KBM-7 (cell line): ENCODE measurements at places on chromosomes 12 and 14.

DNA sequence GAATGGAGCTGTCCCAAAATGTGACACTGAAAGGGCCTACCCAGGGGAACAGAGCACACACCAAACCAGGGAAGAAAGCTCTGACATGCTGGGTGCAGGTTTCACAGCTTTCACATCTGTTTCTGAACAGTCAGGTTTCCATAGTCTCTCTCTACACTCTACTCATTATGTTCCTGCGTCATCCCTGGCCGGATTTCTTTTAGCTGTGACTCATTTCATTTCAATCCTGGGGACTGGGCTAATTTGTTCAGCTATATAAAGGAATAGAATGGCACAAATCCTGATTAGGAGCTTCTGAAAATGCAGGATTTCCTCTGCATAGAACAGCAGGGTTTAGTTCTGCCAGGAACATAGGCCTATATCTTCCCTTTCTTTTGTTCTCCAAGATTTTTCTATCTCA lies 649.8 kb downstream of the RPS29 start:
- no peak for DNase-seq

DNA sequence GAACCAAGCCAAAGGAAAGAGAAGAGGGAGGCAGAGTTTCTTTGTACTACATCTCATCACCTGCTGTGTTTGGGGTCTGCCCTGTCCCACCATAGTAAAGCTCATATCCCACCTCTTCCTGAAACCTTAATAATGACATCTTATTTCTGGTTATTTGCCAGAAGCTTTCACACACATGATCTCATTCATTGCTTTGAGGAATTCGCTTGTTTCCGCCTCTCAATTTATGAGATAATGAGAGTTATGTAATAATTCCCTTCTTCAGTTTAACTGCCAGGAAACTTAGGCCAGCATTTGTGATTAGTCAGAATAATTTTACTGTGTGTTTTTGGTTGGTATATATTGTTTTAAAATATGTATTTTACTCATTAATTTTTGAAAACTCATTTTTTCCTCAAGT lies 205.2 kb downstream of the CACNA1C start:
- DNase-seq: no peak

DNA sequence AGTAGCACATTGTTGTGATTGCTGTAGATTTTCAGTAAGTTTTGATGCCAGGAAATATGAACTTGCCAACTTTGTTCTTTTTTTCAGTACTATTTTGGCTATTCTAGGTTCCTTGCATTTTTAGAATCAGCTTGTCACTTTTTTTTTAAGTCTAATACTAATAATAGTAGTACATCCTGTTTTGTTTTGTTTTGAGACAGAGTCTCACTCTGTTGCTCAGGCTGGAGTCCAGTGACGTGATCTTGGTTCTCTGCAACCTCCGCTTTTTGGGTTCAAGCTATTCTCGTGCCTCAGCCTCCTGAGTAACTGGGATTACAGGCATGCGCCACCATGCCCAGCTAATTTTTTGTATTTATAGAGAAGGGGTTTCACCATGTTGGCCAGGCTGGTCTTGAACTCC lies 16.5 kb downstream of the PWP1 start:
- no peak for DNase-seq

- no peak for DNase-seq
Measured at GRCh38 chr14:87966816-87967215, 26.2 kb downstream of the GALC start.

DNA sequence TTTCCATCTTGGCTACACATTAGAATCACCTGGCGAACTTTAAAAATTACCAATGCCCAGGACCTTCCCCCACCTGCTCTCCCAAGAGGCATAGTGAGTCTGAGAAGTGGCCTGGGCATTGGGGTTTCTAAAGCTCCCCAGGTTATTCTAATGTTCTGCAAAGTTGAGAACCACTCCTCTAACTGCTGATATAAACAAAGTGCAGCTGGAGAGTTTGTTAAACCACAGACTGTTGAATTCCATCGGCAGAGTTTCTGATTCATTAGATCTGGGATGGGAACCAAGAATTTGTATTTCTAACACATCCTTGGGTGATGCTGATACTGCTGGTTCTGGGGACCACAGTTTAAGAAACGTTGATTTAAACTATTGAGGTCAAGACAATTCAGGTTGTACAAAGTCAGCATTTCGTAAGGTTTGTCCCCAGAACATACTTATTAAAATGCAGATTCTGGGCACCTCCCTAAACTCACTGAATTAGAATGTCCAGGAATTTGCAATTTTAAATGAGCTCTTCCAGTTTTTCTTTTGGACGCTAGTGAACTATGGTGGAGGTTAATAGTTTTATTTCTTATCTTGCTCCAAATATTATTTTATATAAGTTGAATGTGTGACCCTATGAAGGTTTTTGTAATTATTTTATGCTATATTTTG lies 309.1 kb downstream of the NRXN3 start:
- DNase-seq: no peak

DNA sequence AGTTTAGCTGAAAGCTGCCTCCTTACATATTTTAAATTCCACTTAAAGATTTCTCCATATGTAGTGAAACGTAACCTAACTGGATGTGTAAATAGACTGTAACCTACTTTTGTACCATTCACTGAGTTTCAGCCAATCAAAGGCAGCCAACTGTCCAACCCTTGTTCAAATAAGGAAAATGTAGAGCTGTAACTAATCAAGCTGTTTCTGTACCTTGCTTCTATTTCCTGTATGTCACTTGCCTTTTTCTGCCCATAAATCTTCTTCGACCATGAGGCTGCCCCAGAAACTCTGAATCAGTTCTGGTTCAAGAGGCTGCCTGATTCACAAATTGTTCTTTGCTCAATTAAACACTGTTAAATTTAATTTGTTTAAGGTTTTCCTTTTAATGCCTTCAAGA lies 6.3 kb downstream of the SLC7A8 start:
- DNase-seq: no peak

GRCh38 chr12:78802593-78802992 lies 62.0 kb upstream of the SYT1 start:
- DNase-seq: no peak

DNA sequence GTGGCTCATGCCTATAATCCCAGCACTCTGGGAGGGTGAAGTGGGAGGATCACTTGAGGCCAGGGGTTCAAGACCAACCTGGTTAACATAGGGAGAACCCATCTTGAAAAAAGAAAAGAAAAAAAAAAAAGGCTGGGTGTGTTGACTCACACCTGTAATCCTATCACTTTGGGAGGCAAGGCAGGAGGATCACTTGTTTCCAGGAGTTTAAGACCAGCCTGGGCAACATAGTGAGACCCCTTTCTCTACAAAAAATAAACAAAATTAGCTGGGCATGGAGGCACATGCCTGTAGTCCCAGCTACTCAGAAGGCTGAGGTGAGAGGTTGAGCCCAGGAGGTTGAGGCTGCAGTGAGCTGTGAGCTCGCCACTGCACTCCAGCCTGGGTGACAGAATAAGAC lies 23.0 kb upstream of the LRP1-AS start:
- DNase-seq: no peak

DNA sequence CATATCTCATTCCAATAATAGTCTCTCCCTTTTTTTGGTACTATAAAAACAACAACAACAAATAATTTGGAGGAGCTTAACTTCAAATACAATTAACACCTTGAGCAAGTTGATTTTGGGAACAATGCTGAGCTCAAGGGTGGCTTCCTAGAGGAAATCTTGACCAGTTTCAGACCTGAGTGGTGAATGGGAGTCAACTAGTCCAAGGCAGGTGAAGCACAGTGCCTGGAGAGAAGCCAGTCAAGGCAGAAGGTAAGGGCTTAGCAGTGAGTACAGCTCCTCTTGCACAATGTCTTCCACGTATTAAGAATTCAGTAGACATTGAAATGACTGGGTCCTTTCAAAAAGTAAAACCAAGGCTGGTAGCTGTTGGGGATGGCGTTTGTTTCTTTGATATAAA lies 444.8 kb downstream of the ATP23 start:
- no peak for DNase-seq

GRCh38 chr12:93091886-93092648 lies 163.0 kb upstream of the EEA1 start:
- DNase-seq: no peak

- no peak for DNase-seq
Measured at GRCh38 chr12:128969480-128970055, 116.3 kb downstream of the GLT1D1 start.

- DNase-seq: no peak
Measured at GRCh38 chr12:112985642-112986290, 7.4 kb downstream of the OAS2 start.

- peak; percentile 32 for DNase-seq
Measured at GRCh38 chr12:25959071-25959961, 834 bp downstream of the RASSF8 start.

DNA sequence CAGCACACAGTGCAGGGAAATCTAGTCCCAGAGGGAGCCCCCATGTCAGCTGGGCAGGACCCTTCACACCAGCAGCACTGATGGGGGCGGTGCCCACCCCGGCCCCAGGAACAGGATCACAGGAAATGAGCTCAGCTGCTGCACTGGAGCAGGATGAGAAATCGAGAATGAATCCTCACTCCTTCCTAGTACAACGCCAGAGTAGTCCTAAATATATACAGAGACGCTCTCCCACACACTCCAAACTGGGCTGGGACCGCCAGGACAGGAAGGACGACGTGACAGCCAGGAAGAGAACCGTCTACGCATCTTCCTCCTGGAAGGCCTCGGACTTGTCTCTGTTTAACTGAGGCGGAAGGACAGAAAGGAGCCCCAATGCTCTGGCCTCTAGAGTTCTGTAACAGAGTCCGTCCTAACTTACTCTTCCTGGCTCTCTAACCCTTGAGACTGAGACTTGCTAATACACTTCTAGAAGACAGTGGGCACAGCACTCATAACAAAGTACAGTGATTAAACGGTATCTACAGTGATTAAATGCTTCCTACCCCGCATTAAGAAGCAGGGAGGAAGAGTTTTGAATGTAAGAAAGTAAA lies 33.4 kb downstream of the CDC42BPB start:
- peak; percentile 41 for DNase-seq

GRCh38 chr14:39366460-39367386 lies 65.5 kb downstream of the FBXO33 start:
- no peak for DNase-seq

GRCh38 chr12:67937822-67938221 lies 51.4 kb upstream of the IFNG-AS1 start:
- DNase-seq: no peak
